ENCODE measurements at places on chromosomes 7 and 10.

GRCh38 chr7:135283959-135284638 lies 50.5 kb downstream of the STRA8 start:
- no peak for DNase-seq

DNA sequence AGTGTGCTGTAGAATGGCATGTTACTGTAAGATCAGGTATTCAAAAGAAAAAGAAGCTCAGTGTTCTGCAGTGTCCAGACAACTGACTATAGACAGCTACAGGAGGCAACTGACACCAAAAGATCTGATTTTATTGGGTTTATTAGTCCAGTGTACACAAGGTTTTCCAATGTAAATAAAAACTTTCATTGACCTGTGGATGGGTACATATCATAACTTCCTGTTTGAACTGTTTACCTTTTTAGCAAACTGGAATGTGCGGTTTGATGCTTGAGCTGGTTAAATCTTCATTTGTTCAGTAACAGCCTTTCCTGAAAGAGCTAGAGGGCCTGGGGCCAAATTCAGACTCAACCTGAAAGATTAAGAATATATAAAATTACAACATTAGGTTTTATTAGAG lies 172.6 kb upstream of the SP8 start:
- DNase-seq, result no peak

DNA sequence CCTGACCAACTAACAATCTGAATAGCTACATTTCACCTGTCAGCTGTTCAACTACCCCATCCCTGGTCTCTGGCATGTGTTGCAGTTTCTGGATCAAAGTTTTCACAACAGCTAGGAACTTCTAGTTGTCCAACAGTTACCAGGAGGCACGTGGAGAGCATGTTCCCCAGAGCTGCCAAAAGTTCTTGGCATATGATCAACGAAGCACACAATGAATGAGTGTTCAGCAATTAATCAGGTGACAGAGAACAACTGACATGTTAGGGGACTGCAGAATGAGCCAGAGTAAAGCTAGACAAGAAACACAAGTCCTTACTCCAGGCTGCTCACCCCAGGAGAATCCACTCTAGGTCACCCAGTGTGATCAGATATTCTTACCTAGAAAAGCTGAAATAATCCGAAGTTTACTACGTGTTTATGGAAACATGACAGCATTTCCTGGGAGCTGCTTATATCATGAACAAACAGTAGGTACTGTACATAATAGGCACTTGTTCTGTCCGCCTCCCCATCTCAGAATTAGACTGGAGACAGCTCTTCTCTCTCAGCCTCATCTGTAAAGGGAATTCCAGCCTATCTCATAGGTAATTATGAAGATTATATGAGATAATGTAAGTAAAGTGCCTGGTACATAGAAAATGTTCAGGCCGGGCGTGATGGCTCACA lies 50.6 kb downstream of the ZNF438 start:
- peak; percentile 54 for DNase-seq

DNA sequence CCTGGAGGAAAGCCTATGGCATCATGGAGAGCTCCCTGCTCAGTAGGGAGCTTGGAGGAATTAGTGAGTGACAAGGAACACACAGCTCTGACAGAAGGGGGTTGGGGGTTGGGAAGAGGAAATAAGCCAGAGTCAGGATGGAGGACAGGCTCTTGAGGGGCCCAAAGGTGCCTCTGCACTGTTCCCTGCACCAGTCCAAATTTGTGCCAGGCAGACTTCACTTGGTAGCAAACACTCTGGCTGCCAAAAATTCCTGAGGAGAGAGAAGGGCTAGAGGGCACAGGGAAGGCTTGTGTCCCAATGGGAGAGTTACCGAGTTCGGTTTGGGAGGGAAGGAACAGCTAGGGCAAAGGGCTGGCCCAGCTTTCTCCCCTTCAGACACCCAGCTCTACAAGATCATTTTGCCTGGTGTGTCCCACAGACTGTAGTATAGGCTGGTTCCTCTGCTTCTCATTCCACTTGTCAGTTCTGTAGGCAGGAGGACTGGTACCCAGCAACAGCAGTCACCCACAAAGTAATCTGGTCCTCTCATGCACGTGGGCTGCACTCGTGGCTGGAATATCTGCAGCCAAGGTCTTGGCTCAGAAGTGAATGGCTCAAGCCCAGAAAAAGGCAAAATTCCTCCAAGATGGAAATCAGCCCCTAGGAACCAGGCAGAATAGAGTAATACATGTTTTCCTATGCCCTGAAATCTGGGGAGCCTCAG lies 8.0 kb upstream of the KCNIP2 start:
- no peak for DNase-seq

DNA sequence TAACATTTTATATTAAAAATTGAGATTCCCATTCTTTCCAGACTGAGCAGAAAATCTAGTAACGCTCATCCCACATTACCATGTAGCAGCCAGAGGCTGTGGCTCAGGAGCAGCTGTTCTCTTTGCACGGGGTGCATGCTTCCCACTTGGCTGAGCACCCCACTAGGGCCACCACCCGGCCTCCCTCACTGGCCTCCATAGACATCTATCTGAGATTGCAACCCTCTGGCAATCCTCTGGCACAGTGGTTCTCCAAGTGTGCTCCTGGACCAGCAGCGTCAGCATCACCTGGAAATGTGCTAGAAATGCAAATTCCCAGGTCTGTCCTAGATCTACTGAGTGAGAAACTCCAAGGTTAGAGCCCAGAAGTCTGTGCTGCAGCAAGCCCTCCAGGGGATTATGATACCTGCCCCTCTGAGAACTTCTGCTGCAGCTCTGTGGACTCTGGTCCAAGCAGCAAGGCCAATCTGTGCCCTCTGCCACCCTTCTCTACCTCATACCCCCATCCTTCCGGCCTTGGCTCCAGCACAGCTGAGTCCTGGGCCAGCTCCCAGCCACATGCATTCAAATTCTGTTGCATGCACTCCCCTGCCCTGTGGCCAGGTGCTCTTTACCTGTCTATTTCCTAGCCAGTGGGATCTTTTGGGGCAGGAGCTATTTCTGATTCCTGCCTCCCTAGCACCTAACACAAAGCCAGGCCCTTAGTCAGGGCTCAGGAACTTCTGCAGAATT lies 301.5 kb downstream of the GRID1 start:
- no peak for DNase-seq

DNA sequence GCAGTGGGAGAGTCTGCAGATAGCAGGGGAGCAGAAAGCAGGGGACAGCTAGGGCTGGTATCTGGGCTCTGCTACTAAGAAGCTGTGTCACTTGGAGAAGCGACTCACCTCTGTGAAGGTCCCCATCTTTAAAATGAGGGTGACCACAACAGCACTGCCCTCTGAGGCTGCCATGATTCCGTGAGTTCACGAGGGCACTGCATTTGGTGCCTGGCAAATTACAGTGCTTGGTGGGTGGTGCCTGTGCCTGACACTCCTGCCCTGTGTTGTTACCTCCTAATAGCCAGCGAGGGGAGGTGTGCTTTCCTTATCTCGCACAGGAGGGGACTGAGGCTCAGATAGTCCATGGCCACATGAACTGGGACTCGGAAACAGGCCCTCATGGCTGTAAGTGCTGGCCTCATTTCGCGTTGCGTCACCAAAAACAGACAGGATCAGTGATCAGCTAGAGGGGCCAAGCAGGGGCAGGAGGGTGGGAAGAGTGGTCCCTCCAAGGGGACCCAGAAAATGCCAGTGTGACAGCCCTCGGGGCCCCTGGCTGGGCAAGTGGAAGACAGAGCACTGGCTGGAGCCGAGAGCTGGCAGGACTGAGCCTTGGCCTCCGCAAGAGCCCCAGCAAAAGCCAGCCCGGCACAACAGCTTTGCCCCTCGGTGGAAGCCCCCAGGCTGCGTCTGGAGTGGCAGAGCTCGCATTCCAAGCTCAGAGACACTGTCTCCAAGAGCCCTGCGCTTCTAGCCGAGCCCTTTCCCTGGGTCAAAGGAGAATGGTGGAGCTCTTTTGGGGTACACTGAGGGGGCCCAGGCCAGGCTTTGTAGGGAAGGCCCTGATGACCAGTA lies 17.3 kb upstream of the BNIP3 start:
- DNase-seq, result no peak

- no peak for DNase-seq
These were observed 15.6 kb downstream of the ARHGAP21 start for GRCh38 chr10:24708081-24708480.

GRCh38 chr7:130909881-130910672 lies 176.1 kb upstream of the KLF14 start:
- DNase-seq, result no peak

- DNase-seq, result peak; percentile 22
These were observed 133.6 kb downstream of the BMPER start for GRCh38 chr7:34038816-34039470.

DNA sequence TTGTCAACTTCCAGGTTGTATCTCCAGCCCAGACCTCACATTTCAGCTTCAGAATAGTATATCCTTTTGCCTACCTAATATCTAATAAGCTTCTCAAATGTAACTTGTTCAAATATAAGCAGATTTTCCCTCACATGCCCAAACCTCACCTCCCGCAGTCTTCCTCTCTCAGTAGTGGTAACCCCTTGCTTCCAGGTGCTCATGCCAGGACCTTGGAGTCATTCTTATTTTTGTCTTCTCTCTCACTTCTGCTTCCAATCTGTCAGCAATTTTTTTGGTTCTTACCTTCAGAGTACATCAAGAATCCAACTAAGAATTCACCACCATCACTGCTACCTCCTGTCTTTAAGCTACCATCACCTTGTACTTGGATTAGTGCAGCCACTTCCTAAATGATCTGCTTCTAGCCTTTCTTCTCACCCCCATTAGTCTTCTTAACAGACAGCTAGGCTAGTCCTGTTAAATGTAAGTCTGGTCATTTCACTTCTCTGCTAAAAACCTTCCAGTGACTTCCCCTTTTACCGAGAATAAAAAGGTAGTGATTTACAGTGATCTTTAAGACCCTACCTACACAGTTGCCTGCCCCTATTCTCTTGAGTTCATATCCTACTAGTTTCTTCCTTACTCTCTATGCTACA lies 14.0 kb downstream of the ANKIB1 start:
- DNase-seq, result no peak

- peak; percentile 22 for DNase-seq
These were observed 123.9 kb downstream of the PCLO start for GRCh38 chr7:83038787-83039186.

- no peak for DNase-seq
These were observed 105.0 kb downstream of the SUGCT start for GRCh38 chr7:40239755-40240303.

DNA sequence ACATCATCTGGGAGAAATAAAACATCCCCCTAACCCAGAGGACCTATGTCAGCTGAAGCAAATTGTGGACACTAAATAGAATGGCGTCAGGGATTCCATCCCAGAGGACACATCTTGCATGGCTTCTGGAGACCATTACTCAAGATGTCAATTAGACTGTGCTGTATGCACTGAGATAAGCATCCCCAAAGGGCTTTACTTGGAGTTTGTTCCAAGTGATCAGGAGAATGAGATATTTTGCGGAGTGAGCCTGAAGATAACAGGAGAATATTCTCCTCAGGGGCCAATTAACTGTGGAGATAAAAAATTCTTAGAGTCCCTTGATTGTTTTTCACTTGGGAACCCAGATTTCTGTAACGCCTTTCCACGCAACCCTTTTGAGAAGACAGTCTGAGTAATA lies 4.5 kb upstream of the OR2AE1 start:
- DNase-seq, result no peak

GRCh38 chr10:12533723-12534122 lies 184.4 kb downstream of the CAMK1D start:
- DNase-seq, result no peak

DNA sequence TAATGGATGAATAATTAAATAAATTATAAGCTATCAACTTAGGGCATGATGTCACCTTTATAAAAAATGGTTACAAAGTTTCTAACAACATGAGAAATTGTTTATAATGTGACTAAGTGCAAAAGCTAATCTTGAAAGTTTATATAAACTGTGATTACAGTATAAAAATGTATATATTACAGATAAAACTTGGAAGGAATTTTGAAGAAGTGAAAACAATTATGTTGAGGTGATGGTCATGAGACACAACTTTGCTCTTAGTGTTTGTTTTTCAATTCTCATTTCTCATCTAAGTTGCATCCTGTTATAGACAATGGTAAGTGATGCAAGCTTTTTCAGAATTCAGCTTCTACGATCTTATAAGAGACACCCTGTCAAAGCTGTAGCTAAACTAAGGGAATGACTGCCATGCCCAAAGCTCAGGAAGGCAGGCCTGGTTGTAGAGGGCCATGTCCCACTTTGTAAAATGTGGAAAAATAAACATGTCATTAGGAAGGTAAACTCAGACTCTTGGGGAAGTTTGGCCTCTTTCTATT lies 23.9 kb downstream of the MACC1 start:
- DNase-seq, result no peak

- no peak for DNase-seq
These were observed 63.1 kb downstream of the MALRD1 start for GRCh38 chr10:19111501-19112267.

DNA sequence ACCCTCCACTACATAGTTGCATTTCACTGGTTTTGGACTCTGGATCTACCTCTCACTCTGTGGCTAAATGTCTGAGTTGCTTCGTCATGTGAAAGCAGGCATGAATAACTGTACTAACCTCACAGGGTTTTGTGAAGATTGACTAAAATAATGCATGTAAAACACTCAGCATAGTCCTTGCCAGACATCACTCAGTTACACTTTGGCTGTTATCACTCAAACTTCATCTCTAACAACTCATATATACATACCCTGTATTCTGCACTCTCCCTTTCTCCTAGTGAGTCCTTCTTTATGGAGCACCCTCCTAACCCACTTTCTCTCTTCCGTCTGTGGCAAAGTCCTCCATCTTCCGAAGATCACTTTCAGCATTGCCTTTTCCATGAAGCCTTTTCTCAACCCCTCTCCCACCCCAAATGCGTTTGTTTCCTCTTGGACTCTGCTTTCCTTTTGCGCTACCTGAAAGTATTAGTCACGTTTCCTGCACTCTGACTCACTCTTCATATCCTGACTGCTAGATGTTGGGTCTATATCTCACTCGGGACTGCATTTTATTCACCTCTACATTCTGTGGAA lies 72.6 kb downstream of the OSBPL3 start:
- DNase-seq, result peak; percentile 63

- no peak for DNase-seq
These were observed 278.4 kb downstream of the PHF14 start for GRCh38 chr7:11252011-11252607.

DNA sequence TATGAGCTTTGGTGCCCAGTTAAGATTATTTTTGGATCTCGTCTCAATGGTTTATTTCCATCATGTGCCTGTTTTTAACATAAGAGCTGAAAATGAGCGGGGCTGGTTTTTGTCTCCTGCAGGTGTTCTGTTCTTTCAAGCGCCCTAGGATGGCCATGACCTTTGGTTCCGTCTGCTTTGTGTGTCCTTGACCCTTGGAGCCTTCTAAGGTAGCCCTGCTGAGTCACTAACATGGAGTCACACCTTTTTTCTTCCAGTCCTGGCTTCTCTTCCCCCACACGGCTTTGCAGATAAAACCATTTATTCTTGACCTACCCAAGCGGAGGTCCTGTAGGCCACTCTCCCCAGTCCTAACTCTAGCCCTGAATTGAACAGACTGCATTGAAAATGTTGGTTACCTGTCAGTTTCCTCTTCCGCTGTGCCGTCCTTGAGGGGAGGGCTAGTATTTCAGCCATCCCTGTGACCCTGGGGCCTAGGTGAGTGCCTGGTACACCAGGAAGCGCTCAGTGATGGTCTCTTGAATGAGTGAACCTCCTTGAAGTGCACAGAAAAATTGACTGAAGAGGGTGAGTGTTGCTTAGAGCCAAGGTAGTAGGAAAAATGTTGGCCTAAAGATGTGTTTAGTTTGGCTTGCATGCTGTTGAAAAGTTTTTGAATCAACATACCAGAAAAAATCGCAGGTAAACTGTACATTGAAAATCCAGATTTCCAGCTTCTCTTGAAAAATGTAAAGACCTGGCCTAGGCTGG lies 48.0 kb downstream of the CAMK1D start:
- DNase-seq, result no peak

GRCh38 chr10:76723844-76724243 lies 913.8 kb downstream of the KCNMA1 start:
- no peak for DNase-seq
